Activated CD8-positive, alpha-beta memory T cell treated with anti-CD3 and anti-CD28 coated beads for 48 hours (primary cell): ENCODE measurements at places on chromosomes 2 and 18.

- no peak for DNase-seq
These were observed 115.1 kb upstream of the NCK2 start for GRCh38 chr2:105629634-105630033.

DNA sequence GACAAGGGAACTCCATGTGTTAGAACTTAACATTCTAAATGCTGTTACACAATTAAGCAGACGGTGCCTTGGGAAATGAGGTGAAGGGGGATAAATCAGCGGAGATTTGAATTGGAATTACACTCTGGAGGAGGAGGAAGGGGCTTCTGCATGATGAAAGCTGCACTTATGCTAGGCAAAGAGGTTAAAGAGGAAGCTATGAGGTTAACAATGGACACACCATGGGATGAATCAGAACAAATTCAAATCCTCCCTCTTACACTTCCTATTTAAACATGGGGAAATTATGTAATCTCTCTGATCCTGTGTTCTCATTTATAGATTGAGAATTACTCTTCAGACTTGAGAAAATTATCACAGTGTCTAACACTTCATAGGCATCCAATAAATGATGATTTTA lies 121.5 kb upstream of the SIX2 start:
- no peak for DNase-seq

GRCh38 chr2:9179572-9180201 lies 26.9 kb upstream of the ASAP2 start:
- no peak for DNase-seq

- DNase-seq, result no peak
These were observed 52.9 kb downstream of the SLC9A2 start for GRCh38 chr2:102672107-102672776.

DNA sequence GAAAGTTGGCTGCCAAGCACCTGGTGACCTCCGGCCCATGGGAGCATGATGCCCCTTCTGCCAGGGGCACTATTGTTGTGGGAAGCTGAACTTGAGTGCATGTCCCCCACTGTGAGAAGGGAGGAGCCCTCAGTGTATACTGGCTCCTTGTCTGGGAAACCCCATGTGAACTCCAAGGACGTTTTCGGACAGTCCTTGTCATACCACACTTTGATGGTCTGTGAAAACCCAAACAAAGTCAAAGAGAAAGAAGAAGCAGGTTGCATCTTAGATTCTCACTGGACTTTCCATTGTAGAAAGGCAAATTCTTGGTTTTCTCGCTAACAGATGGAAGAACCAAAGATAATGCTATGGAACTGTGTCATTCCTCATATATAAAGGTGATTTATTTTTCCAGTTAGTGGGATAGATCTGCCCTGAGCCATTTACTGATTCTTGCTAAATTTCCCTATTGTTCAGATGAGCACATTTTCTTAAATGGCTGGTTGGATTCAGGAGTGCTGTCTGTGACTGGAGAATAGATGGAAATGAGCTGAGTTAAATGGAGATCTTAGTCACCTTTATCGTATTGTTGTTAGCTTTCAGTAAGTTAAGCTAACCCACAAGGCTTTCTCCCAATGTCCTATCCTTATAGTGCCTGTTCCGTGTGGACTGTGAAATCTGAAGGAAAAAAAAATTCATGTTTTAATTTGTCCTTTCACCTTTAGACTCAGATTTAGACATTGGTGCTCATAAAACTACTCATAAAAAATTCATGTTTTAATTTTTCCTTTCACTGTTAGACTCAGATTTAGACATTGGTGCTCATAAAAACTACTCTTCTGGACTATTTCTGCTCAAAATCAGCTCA lies 166.6 kb downstream of the ACTR3 start:
- DNase-seq, result no peak

DNA sequence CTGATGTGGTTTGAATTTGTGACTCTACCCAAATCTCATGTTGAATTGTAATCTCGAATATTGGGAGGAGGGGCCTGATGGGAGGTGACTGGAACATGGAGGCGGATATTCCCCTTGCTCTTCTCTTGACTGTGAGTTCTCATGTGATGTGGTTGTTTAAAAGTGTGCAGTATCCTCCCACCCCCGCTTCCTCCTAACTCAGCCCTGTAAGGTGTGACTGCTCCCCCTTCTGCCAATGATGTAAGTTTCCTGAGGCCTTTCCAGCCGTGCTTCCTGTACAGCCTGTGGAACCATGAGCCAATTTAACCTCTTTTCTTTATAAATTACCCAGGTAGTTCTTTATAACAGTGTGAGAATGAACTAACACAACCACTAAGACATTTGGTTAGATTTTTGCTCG lies 458.4 kb downstream of the THSD7B start:
- no peak for DNase-seq

GRCh38 chr2:16142383-16143361 lies 202.3 kb downstream of the MYCN start:
- no peak for DNase-seq

- no peak for DNase-seq
These were observed 1237.7 kb downstream of the LRP1B start for GRCh38 chr2:140892911-140893637.

- DNase-seq, result no peak
These were observed 14.9 kb downstream of the HJURP start for GRCh38 chr2:233839447-233839820.

- DNase-seq, result no peak
These were observed 46.7 kb upstream of the SERPINE2 start for GRCh38 chr2:224085811-224086210.

DNA sequence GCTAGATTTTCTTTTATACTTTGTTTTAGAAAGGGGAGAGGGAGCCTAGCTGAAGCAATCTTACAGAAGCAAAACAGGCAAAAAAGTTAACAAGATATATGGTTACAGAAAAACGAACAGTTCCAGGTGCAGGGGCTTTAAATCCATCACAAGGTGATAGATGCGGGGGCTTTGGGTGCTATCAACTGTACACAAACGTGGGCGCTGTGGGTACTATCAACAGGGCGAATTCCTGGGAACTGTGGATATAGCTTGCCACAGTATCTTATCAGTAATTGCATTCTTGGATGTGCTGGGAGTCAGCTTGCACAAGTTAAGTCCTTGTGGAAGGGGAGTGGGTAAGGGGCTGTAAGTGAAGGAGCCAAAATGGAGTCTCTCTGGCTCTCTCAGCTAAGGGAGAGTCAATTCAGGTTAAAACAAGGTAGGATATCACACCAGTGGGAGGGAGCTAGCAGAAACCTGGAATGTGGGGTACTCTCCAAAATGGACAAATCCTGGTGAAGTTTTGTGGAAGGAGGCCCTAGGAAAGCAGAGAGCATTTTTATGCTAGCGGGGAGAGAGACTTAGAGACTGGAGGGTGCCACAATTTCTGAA lies 325.8 kb upstream of the SPHKAP start:
- DNase-seq, result no peak
